ENCODE measurements at places on chromosomes 12 and 14.

DNA sequence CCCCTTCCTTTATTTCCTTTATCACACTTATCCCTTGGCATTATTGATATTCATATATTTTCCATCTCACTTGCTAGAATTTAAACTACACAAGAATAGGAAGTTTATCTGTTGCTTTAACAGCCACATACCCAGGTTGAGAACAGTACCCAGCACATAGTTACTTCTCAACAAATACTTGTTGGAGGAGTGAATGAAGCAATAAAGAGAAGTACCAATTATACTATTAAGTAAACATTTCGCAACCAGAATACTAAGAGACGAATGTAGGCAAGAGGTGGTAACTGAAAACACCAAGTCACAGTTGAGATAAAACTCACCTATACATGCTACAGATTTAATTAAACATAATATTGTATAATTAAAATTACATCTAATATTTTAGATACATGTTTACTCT is 110.9 kb downstream of the FSCB start:
- no peak for DNase-seq

- no peak for DNase-seq
Observed at GRCh38 chr14:105817971-105818711, 291.8 kb downstream of the TMEM121 start.

DNA sequence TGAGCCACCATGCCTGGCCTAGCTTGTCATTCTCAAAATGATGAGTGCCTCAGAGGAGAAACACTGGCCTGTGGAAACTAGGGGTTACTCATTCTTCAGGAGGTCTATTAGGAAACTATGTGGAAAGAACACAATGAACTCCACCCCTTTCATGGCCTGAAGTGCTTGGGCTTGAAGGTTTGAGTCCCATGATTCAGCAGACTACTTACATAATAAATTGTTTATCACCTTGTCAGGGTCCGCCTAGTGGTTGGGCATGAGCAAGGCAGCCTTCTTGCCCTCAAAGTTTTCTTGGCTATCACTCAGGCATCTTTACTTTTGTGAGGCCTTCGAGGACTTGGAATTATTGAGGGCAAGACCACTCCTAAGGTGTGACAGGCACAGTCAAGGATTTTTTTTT is 251.2 kb downstream of the ACSS3 start:
- DNase-seq: peak; percentile 5

DNA sequence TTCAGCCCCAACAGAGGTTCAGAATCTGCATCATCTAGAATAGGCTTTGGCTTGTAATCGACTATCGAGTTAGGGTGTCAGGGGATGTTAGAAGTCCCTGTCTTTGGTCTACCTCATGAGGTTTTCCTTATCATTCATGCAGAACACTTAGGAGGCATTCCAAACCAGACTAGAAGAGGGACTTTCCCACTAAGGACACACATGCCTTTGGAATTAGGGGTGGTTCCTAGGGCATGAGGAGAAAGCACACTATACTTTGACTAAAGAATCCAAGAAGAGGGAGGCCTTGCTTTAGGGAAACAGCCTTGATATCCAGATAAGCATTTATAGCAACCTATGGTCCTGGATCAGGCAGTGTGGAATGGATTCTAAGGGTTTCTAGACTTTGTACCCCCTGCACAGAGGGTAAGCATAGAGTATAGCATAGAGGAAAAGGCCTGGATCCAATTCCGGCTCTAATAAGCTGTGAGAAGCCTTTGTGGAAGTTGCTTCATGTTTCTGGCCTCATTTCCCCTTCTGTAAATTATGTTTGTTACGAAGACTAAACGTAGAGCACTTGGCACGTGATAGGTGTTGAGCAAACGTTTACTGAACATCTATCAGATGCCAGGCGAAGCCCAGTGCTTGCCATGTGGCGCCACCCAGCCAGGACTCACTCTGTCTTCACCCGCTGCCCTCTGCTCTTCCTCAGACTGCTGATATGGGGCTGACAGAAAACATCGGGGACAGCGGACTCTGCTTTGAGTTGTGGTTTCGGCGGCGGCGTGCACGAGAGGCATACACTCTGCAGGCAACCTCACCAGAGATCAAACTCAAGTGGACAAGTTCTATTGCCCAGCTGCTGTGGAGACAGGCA is 13.2 kb downstream of the ZNF219 start:
- DNase-seq: no peak

All from AML-193 (cell line).